ENCODE measurements at places on chromosomes 12 and 14.

- no peak for DNase-seq
These were observed 22.3 kb upstream of the ACTN1 start for GRCh38 chr14:69001375-69001774.

DNA sequence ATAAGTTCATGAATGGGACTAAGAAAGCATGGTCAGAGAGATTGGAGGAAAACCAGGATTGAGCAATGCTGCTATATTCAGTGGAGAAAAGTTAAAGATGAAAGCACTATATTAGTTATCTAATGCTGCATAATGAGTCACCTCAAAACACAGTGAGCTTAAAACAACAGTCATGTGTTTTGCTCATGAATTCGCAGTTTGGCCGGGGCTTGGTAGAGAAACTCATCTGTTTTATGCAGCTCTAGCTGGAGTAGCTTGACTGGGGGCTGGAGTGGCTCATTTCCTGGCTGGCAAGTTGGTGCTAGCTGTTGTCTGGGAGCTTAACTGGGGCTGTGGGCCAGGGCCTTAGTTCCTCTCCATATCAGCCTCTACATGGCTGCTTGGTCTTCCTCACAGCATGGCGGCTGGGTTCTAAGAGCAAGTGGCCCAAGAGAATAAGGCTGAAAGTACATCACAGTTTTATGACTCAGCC is 90.1 kb downstream of the ADCK1 start:
- no peak for DNase-seq

DNA sequence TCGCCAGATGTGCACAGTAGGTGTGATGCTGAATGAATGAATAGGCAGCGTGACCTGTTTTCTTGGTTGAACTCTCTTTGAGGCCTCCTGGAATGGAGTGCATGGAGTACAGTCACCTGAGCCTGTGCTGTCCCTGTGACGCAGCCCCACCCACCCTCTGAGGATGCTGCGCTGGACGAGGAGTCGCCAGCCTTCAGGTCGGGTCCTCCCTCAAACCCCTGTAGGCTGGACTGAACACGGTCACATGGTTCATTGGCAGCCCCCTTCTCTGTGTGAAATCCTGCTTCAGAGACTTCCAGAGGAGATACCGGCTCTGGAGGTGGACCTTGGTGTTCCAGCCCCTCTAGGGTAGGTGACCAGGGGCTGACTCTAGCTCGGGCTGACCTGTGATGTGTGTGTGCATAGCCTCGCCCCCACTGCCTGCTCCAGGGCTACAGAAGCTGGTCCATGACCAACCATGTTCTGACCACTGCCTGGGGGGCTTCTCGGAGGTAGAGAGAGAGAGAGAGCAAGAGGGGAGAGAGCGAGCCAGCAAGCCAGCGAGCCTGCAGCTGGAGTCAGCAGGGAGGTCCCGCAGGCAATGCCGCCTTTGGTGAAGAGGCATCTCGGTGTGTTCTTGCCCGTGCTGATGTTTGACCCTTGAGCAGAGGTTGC is 158.0 kb upstream of the RTL1 start:
- no peak for DNase-seq

GRCh38 chr14:66037361-66037760 is 448.8 kb upstream of the CCDC196 start:
- DNase-seq = no peak

DNA sequence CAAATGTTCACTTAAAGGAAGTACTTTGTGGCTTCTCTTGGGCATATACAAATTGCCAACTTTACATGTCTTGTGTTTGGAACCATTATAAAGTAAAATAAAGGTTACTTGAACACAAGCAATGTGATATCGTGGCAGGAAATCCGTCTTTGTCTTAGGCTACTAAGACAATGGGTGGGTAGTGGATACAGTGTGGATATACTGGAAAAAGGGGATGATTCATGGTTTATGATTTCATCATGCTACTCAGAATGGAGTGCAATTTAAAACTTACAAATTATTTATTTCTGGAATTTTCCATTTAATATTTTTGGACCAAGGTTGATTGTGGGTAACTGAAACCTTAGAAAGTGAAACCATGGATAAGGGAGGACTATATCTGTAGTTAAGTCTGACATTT is 48.4 kb downstream of the MYRFL start:
- no peak for DNase-seq

GRCh38 chr14:69483765-69484443 is 624 bp upstream of the PLEKHD1 start:
- DNase-seq = no peak

DNA sequence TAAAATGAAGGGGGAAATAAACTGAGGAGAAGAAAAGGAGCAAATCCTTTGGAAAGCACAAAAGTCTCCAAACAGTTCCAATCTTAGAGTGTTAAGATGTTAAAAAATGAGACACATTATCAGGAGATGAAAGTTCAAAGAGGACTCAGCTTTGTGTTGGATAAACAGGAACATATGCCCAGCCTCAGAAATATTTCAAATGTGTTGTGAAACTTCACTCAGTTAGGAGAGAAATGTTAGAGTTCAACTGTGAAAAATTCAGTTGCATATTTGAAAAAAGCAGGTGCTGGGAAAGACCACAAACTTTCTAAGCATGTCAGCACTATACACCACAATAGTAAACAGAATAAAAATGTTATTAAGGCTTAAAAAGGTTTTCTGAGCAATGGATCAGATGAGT is 136.8 kb upstream of the PRKD1 start:
- DNase-seq = no peak

DNA sequence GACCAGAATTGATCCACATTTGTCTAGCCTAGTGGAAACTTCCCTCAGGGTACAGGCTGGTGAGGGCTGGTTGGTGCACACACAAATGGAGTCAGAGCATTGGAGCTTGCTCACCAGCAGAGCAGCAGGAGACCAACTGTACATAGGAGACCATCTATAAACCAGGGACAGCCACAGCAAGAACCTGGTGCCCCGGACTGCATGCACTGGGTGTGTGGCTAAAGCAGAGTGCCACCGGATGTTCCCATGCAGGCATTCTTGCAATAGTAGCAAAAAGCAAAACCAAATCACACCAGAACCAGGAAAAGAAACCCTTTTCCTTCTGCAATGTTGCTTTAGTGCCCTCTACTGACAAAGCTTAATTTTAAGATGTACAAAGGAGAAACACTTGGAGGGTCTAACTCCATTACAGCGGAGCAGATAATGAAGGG is 136.4 kb downstream of the MDGA2 start:
- DNase-seq = no peak

DNA sequence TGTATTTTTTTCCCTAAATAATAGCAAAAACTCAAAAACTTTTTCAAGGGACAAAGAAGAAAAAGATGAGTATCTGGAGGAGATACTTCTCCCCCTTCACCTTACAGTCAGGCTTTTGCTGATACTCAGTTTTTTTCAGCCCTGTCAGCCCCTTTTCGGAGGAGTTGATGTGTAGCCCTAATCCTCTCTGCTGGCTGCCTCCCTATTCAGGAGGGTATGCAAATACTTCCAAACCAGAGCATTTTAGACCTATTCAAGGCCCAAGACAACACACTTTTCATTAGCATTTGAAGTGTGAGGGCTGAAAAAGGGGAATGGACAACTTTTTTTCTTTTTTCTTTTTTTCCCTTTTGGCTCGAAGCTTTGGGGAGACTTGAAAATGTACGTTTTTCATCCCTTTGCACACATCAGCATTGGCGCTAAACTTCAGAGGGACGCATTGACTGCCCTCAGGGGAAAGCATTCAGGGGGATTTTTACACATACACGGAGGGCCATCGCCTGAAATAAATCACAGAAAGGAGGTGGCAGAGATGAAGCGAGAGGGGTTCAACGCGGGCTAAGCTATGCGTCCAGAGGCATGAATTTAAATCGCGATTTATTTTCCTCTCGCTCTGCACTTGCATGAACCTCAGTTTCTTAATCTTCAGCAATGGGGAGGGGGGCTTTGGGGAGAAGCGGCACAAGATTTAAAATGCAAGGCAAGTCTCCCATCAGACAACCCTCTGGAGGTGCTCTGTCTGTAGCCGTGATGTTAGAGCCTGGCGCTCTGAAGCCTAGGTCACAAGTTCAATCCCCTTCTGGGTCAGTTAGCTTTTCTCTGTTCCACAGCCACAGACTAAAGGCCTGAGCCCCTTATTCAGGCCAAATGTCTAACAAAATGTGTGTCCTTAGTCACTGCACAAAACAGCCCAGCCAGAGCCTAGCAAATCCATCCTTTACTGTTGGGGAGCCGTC is 86.3 kb downstream of the ASCL1 start:
- DNase-seq = no peak

GRCh38 chr14:85907536-85907935 is 377.6 kb downstream of the FLRT2 start:
- DNase-seq = no peak

DNA sequence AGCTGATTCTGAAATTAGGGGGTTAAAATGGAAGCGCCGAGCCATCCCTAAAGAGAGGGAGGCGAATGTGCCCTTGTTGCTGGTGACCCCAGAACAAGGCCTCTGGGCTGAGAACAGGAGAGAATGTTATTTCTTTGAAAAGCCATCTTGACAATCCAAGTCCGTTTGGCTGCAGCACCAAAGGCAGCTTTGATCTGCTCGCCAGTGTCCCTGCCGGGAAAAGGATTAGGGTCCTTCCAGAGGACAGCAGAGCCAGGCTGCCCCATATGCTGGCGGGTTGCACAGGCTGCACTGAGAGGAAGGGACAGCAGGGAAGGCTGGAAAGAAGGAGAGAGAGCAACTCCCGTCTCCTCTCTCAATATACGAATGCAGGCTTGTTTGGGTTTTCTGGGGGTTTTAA is 141.7 kb downstream of the TMEM132C start:
- no peak for DNase-seq

- no peak for DNase-seq
These were observed 16.9 kb upstream of the STON2 start for GRCh38 chr14:81416981-81417380.

- no peak for DNase-seq
These were observed 151.9 kb downstream of the GXYLT1 start for GRCh38 chr12:41992692-41993215.

DNA sequence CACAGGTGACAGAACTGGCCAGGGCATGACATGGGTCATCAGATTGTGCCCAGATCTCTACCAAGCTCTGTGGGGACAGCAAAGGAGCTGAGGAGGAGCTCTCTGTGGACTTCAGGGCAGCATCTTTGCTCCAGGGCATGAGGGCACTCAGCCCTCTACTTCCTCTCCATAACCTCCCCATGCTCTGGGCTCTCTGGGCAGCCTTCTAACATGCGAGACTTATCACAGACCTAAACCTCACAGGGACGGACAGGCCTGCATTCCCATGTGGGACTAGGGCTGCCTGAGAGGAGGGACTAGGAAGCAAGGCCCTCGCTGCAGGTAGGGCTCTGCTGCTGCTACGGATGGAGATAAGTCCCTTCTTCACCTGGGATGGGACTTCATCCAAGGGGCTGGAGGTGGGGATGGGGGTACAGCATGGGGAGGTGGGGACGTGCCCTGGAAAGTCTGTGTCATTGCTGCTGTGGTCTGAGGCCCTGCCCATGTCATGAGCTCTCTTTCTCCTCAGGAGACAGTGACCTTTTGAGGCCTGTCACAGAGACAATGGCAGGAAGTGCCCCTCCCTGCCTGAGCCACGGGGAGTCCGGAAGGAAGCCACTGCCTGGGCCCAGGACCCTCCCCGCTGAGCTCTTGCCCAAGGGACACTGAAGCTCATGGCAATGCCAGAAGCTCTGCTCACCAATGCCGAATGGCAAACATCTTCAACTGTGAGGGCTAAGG is 44.1 kb downstream of the PITPNM2 start:
- no peak for DNase-seq

DNA sequence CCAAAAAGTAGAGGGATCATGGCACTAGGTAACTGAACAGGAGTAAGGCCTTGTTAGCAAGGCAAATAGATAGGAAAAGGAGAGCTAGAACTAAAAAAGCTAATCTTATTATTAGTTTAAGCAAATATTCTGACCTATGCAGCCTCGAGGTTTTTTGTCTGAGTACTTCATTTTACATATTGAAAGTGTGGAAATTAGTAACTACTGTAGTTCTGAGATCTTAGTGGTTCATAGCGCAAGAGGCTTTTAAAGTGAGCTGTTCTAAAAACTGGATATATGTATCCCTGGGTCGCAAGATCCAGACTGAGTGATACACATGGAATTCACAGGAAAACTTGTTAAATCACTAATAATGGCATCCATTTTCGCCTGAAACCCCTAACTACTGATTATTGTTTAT is 411.0 kb upstream of the SOX5 start:
- no peak for DNase-seq
